ENCODE measurements at places on chromosomes 4 and X. TPM values are rescaled to one million over a fixed set of nuclear protein-coding genes. Genes with fewer than 3 reads are reported as not detected.

PAK3 gene
- 0.95 TPM for total RNA-seq

PGAM4 gene
- total RNA-seq = not detected

PPP1R3F gene
- total RNA-seq = 0.78 TPM

SOWAHD gene
- total RNA-seq = not detected

PRRG1 gene
- 12.5 TPM for total RNA-seq

IBSP gene
- total RNA-seq = not detected

Measured in hair follicular keratinocyte (primary cell).